Cerebellum (tissue), 4 donors: ENCODE measurements at places on chromosomes 12 and 14.

- no peak for DNase-seq
Observed at GRCh38 chr14:88130057-88130432, 125.1 kb downstream of the GPR65 start.

DNA sequence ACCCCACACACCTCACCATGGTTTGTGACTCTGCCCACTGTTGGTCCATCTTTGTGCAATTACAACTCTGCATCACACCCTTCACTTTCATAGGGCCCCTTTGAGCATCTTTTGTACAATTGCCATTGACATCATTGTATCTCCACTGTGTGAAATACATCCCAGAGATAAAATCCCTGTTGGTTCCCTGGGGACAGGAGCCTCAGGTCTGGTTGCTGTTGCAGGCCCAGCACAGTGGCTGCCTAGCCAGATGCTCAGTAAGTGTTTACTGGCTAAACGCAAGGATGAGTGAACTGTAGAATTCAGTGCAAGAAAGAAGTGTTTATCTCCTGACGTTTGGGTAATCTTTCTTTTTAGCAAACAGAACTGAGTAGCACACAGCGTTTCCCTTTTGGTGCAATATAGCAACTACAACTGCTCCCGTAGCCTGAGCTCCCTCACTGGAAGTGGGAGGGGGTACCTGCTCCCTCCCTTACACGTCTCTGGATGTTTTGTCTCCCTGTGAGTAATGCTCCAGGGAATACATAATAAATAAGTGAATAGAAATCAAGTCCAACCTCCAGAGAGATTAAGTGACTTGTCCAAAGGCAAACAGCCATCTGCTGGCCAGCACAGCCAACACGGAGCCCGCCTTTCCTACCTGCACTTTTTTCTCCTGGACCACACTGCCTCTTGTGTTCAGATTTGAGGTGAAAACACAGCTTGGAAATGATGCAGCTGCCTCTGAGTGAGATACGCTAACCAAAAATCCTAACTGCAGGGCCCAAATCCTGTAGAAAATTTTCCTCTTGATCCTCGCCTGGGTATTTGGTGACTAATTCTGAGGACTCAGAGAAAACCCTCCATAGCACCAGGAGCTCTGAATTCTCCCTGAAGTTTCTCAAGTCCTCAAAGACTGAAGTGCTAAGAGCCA is 27.4 kb downstream of the GALNT16 start:
- DNase-seq: peak; percentile 39

- DNase-seq: no peak
Observed at GRCh38 chr14:56073799-56074198, 44.4 kb upstream of the PELI2 start.

GRCh38 chr12:103884316-103884715 is 43.3 kb upstream of the NT5DC3 start:
- no peak for DNase-seq

- DNase-seq: no peak
Observed at GRCh38 chr12:119959435-119959834, 29.6 kb upstream of the BICDL1 start.
